ENCODE measurements at places on chromosomes 3 and 15.

DNA sequence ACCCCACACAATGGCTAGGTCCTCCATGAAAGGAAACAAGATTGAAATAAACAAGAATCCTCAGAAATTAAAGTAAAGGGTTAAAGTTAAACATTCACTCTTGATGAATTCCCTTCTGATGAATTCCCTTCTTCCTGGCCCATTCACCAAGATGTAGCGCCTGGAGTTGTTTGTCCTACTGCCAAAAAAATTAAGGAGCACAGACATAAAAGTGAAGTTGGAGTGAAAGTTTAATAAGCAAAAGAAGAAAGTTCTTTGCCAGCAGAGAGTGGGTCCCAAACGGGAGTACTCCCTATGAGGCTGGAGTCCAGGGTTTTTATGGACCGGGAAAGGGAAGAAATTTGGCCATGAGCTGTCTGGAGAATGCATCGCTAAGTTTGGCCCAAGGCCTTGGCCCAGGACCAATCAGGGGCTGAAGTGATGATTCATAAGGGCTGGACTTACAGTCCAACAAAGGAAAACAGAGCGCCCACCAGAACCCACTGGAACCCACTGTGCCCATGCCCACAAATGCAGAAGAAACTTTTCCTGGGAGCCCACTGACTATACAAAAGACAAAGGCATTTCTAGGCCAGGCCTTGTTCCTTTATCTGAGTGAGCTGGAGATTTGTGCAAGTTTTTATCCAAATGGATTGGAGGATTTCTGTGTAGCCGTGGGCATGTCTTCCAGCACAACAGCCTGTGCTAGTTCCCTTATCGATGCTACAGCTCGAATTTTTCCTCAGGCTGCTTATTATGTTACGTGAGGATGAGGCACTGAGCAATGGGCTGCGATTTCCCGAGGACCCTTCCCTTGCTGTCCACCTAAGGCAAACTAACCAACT lies 1561.6 kb downstream of the OTOL1 start:
- DNase-seq: no peak

DNA sequence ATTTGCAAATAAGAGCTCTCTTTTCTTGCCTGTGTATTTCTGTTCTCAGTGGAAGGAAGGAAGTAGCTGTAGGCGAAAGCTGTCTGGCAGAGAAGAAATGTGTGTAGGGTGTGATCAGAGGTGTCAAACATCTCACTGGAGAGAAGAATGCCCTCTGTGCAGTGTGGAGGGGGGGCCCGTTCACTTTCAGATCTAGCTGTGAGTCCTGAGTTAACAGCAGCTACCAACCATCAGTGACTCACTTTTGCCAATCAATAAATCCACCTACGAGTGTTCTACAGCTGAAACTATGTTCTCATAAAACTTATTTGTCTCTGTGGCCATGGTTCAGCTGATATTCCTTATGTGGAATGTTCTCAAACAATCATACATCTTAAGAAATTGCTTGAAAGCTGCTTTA lies 103.7 kb downstream of the FRMD4B start:
- DNase-seq: no peak

GRCh38 chr15:59656897-59657634 lies at the start of gene GTF2A2:
TSS of gene GTF2A2 (minus strand) at chr15:59657515. CDS start at chr15:59652277, 5,238 bp downstream.
- peak; percentile 97 for DNase-seq

DNA sequence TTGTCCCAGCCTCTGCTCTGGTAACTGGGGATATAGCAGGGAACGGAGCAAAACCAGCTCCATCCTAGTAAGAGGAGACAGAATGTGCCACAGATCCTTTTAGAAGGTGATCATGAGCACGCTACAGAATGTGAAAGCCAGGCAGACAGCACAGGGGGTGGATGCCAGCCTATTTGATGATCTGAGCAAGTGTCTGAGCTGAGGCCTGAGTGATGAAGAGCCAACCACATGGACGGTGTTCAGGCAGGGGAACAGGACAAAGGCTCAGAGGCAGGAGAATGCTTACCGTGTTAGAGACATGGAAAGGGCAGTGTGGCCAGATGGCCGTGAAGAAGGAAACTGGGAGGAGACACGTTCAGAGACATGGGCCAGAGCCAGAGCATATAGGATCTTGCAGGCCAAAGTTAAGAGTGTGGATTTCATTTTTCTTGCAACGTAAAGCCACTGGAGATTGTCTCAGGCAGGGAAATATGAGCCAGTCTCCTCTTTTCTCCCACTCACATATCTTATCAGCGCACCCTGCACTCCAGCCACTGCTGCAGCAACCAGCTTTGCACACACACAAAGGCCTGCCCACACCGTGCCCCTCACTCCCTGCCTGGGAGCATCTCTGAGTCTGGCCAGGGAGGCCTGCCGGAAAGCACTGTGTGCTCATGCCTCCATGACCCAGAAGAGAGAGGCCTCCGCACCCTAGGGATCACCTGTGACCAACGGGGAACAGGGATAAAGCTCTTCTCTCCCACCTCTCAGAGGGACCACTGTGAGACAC lies 20.1 kb downstream of the RAB43 start:
- DNase-seq: no peak

GRCh38 chr15:74611834-74612233 lies 3.8 kb upstream of the CLK3 start:
- DNase-seq: no peak

DNA sequence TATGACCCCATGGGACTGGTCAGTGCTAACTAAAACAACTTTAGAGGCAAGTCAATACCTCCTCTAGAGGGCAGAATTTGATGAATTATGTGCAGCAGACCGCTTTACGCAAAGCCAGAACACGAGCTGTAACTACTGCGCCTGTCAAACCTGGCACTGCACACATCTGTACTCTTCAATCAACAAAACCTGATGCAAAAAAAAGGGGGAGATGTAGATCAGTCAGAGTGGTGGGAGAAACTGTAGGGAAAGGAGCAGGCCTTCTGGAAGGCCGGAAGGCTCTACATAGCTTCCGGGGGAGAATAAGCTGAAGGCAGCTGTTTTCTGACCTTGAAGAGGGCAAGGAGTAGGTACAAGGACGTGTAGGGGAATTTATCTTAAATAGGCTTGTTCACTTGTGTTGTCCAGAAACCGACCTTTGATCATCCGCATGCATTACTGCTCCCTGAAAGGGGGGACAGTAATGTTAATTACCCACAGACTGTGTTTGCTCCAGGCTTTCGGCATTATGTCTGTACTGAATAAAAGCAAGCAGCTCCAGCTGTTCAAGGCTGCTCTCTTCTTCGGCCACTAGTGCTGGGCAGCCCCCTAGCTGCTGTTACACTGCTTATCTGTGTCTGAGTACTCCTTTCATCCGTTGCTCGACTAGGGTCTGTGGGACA lies 41.0 kb downstream of the GPR160 start:
- DNase-seq: peak; percentile 29

- DNase-seq: no peak
Measured at GRCh38 chr3:160210799-160211221, 14.4 kb upstream of the C3orf80 start.

GRCh38 chr3:156609546-156609945 lies 54.6 kb upstream of the SSR3 start:
- no peak for DNase-seq

DNA sequence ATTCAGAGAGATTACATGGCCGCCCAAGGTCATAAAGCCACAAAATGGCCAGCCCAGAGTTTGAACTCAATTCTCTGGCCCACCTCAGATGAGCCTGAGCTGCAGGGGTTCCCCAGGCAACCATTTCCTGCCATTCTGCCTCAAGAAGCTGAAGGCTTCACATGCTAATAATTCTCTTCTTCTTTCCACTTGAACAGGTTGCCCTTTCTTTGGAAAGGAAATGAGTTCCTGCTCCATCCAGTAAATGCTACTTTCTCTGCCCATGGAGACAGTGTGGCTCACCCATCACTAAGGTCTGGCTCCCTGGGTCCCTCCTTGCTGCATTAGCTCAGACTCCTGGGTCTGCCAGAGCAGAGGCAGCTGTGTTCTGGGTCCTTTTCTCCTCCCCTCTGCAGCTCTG lies 48.2 kb downstream of the TRIM42 start:
- no peak for DNase-seq

DNA sequence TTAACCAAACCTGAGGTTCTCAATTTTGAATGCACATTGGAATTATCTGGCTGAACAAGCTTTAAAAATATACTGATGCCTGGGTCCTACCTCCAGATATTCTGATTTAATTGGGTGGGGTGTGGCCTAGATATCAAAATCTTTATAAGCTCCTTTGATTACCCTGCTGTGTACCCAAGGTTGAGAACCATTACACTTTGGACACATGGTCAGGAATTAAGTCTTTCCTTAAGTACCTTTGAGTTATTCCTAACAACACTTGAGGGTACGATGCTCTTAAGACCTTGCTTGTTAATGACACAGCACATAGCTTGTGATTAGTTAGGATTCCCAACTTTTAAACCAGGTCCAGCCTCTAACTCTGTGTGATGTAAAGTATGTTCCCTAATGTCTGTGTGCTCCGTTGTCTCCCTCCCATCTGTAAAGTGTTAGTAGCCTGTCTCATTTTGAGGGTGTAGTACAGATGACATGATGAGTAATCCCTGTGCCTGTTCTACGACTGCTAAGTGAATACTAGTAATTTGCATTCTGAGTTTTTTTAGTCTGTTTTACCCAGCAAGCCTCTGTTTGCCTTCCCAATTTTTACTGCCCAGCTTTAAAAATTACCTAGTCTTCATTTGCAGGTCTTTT lies 154.9 kb downstream of the KLHL25 start:
- no peak for DNase-seq
